ENCODE measurements at places on chromosomes 7 and 10.
A peak's percentile ranks its signal among the peaks of the same experiment; 100 is the strongest.

DNA sequence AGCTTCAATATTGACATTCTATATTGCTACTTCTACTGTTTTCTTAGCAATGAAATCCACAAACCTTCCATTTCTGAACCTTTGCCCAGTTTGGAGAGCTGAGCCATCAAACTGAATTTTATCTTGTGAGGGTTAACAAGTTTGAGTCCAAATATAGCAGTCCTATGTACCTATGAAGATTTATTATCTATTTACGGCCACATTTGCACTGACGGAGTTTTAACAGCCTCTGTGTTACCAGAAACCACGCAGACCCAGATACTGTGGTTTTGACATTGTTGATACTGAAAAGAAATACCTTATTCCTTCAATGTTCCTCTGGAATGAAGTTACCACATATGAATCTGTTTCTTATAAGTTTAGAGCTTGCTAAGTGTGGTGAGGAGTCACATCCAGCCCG is 172.6 kb downstream of the FGFR2 start:
- no peak for DNase-seq

DNA sequence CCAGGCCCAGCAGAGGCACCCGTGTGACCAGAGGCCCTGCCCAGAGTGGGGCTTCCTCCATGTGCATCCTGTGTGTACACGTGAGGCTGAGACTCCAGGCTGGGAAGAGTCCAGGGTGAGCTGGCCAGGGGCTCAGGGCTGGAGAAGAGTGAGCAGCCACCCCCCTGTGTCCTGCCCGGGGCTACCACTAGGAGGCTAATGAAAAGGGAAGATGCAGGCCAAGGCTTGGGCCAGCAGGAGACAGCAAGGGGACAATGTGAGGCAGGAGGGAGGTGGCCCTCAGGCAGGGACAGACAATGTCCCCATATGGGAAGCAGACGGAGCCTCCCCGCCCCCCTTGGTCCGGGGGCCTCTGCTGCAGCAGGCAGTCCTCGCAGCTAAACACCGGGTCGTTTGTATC is 102.0 kb downstream of the HIF1AN start:
- no peak for DNase-seq

GRCh38 chr10:106705681-106706100 is 458.8 kb downstream of the SORCS1 start:
- DNase-seq = peak; percentile 17

DNA sequence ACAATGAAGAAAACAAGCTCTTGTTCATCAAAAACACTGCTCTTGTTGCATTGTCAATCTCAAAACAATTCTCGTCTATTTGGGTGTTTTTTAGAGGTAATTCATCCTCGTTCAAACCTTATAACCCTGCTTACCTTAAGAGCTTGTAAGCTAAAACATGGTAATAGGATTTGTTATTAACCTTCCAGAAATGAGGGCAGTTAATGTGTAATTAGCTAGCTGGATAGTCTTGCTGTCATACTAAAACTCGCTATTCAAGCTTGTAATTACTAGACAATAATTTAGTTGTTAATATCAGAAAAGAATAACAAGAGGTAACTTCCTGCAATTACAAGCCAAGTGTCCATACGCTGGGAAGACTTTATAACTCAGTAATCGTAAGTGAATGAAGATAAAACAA is 101.6 kb downstream of the UBE2H start:
- DNase-seq = no peak

DNA sequence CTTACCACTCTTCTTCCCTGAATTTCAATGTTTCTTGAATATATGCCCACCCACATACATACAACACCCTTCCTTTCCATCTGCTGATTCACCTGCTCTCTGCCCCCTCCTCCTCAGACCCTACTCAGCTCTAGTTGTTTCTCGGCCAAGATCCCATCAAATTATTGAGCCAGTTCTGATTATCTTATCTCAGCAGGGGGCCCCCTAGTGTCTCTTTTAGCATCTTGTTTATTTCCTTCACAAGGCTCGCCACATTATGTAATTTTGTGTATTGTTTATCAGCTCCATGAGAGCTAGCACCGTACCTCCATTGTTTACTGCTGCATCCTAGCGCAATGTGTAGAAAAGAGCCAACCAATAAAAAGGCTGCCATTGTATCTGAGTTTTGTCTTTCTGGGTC is 71.9 kb downstream of the FAM13C start:
- DNase-seq = no peak

- no peak for DNase-seq
Measured at GRCh38 chr7:11847336-11847735, 15.3 kb upstream of the THSD7A start.

DNA sequence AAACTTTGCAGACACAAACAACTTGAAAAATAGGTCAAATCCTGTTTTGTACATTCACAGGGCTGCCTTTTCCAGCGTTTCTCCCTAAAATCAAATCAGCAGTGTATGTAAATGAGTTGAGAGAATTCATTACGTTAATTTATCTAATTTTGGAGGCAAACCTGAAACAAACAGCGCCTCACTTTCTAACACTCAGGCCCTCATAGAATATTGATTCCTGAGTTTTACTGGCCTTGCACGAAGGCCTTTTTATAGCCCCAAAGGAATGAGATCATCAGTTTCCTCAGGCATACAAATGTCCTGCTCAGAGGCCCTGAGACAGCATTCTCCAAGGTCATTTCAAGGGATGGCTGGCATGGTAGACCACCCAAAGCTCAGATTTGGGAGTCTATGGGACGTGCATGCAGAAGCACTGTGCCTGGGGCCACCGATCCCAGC is 131.7 kb upstream of the CHST15 start:
- DNase-seq = no peak

- no peak for DNase-seq
Measured at GRCh38 chr10:69248117-69248730, 28.1 kb downstream of the HKDC1 start.

DNA sequence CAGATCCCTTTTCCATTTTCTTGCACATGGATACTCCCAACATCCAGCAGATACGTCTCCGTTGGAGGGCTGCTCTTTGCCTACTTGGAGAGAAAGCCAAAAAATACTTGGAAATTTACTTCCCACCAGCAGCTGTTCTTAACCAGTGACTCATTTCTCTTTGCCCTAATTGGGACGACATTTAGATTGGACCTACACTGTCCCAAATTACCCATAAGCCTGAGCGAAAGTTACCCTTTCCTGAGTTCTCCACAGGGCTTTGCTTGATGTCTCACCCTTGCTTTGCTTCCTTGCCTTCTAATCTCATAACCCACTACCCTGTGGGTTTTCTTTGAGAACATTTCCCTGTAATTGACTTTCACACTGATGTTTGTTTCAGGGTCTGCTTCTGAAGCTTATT is 48.1 kb downstream of the SAMD8 start:
- no peak for DNase-seq

DNA sequence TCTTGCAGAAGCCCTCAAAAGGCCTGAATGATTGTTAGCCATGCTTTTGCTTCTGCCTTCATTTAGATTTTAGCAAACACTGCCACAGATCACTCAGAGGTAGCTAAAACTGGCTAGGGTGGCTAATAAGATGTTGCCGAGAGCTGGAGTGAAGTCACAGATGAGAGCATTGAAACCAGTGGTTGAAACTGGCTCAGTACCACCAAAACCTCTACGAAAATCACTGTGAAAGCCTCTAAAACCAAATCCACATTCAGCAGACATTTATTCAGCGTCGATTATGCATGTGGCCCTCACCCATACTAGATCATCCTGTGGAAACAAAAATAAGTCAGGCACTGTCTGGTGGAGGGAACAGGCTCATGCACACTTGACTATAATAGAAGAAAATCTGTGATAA is 50.8 kb downstream of the PIK3CG start:
- DNase-seq = no peak

DNA sequence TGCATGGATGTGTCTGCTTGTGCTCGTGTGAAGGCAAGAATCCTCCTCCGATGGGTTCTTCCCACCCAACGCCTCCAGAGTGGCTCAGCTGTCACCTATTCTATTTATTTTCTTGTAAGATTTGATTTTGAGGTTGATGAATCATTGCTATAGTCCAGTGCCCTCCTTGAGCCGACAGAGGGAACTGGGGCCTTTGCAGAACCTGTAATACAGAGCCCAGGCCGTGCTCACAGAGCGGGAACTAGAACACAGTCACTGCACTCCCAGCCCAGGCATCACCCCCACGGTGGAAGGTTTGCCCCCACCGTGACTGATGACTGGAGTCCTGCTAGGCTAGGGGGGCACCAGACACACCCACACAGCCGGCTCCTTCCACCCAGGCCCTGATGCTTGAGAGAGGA is 2.0 kb downstream of the RARRES2 start:
- DNase-seq = no peak

GRCh38 chr7:135333946-135334345 is 100.3 kb downstream of the STRA8 start:
- no peak for DNase-seq

- no peak for DNase-seq
Measured at GRCh38 chr7:80139236-80139635, 4.6 kb downstream of the GNAI1 start.

DNA sequence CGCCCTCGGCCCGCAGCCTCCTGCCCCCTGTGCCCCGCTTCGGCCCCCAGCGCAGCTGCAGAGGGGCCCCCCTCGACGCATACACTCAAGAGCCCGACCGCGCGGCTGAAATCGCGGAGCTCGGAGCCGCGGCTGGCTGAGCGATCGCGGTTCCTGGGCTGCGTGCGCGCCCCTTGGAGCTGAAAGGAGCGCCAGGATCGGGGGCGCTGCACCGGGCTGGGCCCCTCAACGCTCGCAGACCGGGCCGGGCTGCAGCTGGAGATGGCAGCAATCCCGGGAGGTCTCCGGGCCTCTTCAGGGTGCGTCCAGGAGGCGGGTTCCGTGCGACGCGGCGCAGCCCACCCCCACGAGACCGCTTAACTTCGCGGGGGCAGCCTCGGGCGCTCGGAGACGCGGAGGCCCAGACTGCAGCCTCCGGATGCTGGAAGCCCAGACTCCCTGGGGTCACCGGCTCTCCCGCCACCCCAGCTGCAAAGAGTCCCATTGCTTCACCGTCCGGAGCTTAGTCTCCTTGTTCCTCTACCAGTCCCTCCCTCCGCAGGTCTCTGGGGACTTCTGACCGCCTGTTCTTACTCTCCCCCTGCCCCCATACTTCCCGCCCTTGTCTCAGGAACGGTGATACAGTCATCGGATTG is 73.0 kb upstream of the LRRC4 start:
- no peak for DNase-seq

- DNase-seq = no peak
Measured at GRCh38 chr7:150754951-150755350, 17.7 kb downstream of the GIMAP5 start.

DNA sequence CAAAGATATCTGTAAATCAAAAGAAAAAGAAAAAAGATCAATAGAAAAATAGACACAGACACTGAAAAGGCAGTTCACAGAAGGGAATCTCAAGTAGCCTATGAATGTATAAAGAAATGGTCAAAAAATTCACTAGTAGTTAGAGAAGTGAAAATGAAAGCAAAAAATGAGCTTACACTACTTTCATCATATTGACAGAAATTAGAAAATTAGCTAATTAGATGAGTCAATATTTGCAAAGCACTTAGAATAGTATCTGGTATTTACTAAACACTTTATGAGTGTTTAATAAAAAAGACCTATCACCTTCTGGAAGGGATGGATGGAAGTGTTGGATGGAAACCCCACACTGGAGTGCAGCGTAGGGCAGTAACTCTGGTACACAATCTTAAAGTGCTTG is 1.7 kb upstream of the CFAP58 start:
- no peak for DNase-seq

DNA sequence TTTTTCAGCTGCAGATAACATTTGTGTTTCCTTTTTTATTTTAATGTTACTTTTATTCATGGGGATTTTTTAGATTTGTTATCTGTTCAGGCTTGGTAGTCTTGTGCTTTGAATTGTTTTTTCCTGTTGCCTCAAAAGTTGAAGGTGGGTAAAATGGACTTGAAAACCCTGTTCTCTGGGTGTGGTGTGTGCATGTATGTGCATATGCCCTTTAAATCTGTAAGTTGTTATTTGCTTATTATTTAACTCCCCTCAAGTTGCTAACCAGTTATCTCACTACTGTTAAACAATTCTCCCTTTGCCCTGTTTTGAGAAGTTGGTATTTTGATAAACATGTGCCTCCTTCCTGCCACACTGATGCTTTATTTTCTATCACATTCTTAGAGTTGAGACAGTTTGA is 30.6 kb downstream of the TSPAN14 start:
- DNase-seq = no peak

GRCh38 chr7:36563706-36564327 is 160.5 kb downstream of the AOAH start:
- no peak for DNase-seq

DNA sequence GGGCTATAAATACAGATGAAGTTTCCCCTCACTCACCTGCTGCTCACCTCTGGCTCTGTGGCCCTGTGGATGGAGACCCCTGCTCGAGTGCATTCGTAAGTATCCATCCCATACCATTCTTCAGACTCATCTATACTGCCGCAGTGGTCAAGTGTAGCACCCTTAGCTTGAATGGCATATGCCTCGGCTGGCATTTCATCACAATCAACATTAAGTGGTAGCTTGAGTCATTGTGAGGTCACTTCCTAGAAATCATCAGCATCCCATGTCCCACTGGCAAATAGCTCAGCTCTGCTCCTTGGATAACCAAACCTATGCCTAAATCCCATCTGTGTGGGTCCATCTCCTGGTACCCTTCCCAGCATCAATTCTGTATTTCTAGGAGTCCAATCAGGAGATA is 38.2 kb downstream of the MDH2 start:
- no peak for DNase-seq

- no peak for DNase-seq
Measured at GRCh38 chr7:77368974-77369373, 47.2 kb downstream of the GSAP start.

Measured in fibroblast of skin of left biceps (primary cell).